NCI-H1105 (cell line): ENCODE measurements at places on chromosomes 12 and 14.

DNA sequence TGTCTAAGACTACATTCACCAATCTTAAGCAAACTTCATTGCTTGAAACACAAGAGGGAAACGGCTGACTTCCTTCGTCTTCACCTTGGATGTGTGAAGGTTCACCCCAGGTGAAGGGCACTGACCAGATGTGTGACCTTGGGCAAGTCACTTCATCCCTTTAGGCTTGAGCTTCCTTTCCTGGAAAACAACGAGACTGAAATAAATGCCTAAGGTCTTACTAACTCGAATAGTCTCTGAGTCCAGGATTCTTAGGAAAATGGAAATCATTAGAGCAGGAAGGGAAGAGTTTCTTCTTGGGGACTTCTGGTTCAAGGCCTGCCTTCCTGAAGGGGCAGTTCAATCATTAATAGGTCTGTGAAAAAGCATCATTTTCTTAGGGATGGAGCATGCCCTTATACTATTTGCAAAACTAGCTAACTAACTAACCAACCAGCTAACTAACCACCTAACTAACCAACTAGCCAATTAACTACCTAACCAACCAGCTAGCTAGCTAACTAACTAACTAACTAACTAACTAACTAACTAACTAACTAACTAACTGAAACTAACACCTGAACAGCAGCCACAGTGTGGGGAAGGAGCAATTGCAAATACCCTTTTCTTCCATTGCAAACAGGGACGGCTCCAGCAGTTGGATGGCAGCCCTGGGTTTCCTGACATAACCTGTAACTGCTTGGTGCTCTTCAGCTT lies 31.5 kb upstream of the EMP1 start:
- no peak for DNase-seq

- no peak for DNase-seq
Measured at GRCh38 chr12:122830517-122831214, 4.6 kb upstream of the HIP1R start.

GRCh38 chr12:80556566-80556965 lies 112.5 kb downstream of the PTPRQ start:
- no peak for DNase-seq

DNA sequence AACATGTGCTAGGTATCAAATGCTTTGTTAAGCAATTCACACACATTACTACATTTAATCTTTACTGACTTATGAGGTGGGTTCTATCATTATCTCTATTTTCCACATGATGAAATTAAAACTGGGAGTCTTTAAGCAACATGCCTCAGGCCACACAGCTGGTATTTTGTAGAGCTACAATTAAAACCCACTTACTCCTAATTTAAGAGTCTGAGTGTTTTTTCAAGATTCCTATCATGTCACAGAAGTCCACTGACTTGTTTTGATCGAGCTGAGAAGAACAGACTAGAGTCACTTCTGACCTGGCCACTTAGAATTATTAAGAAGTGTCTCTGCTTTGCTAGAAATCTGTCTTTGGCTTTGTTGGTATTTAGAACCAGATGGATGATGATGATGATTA lies 670.7 kb downstream of the NRXN3 start:
- DNase-seq = no peak

GRCh38 chr14:61064856-61065255 lies 83.8 kb downstream of the SLC38A6 start:
- no peak for DNase-seq

DNA sequence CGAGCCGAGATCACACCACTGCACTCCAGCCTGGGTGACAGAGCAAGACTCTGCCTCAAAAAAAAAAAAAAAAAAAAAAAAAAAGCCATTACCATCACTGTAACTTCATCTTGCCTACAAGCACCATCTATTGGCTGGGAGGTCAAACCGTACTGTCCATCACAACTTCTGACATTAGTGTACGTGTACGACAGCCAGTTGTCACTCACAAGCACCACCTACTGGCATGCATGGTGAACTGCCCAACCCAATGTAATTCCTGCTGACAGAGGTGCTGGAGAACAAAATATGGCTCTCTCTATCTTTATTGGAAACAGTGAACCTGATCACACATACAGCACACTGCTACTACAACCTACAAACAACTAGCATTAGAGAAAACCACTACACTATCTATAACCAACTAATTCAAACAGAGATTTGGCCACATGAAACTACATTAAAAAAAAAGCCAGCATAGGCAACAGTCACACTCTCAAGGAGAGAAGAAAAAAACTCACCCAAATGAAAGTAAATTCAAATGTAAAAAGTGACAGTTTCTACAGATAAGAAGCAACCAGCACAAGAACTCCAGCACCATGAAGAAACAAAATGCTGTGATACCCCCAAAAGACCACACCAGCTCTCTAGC lies 82.3 kb downstream of the PUS7L start:
- DNase-seq = no peak
